ENCODE measurements at places on chromosomes 2 and 18.

- DNase-seq = no peak
Measured at GRCh38 chr2:49278141-49278540, 123.8 kb upstream of the FSHR start.

GRCh38 chr2:24768601-24769000 lies 24.6 kb downstream of the PTRHD1 start:
- no peak for DNase-seq

DNA sequence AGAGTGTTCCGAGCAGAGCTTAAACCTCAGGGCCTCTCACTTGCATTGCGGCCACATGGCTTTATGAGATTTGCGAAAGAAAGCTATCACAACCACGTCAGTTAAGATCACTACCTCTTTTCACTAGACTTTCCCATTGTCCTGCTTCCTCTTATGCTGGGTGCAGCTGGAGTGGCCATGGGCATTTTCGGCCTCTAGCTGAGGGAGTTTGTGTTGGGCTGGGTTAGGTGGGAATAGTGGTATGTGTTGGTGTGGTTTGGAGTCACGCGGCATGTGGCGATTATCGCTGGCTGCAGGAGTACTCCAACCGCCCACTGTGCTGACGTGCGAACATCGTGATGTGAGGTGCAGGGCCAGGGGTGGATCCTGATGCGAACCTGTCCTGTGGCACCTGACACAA lies 27.1 kb downstream of the RALB start:
- no peak for DNase-seq

- no peak for DNase-seq
Measured at GRCh38 chr2:88057437-88057844, 1.9 kb upstream of the KRCC1 start.

- DNase-seq = no peak
Measured at GRCh38 chr2:175154661-175155082, 13.3 kb downstream of the ATF2 start.

- no peak for DNase-seq
Measured at GRCh38 chr18:49681387-49681786, 119.5 kb downstream of the LIPG start.

DNA sequence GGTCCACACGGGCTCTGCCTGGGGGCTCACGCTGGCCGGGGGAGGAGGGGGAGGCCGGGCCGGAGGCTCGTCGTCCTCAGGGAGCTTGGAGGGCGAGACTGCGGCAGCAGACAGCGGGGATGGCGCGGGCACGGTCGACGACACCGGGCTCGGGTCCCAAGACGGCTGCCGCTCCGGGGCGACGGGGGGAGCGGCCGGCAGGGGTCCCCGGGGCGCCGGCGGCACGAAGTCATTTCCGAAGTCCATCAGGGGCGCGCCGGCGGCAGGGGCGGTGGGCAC lies 491 bp downstream of the RTN4 start:
- no peak for DNase-seq

DNA sequence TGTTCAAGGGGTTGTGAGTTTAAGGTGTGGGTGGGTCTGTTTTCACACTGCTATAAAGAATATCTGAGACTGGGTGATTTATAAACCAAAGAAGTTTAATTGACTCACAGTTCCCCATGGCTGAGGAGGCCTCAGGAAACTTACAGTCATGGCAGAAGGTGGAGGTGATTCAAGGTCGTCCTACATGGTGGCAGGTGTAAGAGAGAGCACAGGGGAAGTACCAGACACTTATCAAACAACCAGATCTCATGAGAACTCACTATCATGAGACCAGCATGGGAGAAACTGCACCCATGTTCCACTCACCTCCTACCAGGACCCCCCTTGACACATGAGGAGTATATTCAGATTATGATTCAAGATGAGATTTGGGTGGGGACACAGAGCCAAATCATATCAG lies 38.0 kb downstream of the RHBDD1 start:
- DNase-seq = no peak

DNA sequence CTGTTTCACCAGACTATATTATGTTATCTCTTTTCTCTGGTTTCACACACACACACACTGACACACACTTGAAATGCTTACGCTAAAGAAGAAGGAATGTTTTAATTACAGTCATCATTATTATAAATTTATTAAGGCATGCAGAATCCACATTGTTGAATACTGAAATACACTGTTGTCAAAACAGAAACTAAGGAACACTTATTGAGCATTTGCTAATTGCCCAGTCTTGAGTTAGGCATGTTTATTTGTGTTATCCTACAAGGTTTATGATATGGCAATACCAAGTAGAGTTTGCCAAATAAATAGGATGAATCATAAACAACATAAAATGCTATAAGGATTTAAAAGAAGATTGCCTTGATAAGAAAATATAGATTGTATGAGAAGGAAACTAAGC lies 917.0 kb upstream of the PIK3C3 start:
- no peak for DNase-seq

DNA sequence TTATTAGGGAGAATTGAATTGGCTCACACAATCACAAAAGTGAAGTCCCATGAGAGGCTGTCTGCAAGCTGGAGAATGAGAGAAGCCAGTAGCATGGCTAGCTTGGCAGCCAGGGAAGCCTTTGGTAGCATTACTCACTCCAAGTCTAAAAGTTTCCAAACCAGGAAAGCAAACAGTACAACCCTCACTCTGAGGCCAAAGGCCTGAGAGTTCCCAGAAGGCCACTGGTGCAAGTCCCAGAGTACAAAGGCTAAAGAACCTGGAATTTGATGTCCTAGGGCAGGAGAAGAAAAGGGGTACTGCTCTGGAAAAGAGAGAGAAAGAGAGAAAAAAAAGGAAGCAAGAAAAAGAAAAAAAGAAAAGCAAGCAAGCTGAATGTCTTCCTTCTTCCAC lies 318.2 kb downstream of the RND3 start:
- no peak for DNase-seq

GRCh38 chr2:56184500-56185011 lies 766 bp downstream of the CCDC85A start:
- peak; percentile 85 for DNase-seq

GRCh38 chr2:224055101-224055500 lies 16.0 kb upstream of the SERPINE2 start:
- DNase-seq = no peak

GRCh38 chr18:79631761-79632446 lies 47.7 kb upstream of the CTDP1 start:
- no peak for DNase-seq

- DNase-seq = no peak
Measured at GRCh38 chr18:10936176-10937053, 213.0 kb downstream of the PIEZO2 start.

- no peak for DNase-seq
Measured at GRCh38 chr18:58761241-58761969, 90.1 kb downstream of the MALT1 start.

All from NCI-H526 (cell line).